ENCODE measurements at places on chromosomes 12 and 14.

- DNase-seq, result peak; percentile 54
These were observed 578 bp downstream of the DCAF5 start for GRCh38 chr14:69152181-69152901.

- no peak for DNase-seq
These were observed 29.5 kb upstream of the MSRB3 start for GRCh38 chr12:65248656-65249633.

- DNase-seq, result peak; percentile 20
These were observed 200.2 kb downstream of the ANO6 start for GRCh38 chr12:45416126-45416525.

DNA sequence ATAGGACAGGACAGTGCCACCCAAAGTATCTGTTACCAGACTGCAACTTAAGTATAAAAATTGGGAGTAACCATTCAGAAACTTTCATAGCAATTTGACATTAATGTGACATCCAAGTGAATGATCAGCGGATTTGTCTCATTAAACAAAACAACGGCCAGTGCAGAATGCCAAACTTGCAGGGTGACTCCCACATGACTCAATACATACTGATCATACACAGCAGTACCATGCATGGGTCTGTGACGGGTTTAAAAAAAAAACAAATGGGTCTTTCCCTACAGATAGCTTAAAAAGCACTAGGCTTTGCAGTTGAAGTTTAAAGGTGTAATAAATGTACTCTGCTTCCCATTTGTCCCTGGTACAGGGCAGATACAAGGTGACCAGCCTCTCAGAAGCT, 116.6 kb downstream of the SLC35F4 start:
- DNase-seq, result peak; percentile 14

DNA sequence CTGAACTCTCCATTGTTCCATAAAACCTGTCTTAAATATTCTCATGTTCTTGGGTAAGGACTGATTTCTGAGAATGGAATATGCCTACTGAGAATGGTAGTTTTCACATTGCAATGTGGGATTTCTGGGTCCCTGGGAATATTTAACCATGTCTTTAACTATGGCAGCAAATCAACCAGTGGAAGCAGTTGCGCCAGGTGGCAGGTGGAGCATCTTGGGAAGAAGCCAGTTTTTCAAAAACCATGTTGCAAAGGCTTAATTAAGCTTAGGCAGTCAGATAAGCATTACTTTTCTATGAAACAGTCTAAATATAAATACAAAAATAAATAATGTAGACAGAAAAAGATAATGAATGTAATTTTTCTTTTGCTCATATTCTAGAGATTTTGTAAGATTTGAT, 448.1 kb downstream of the ADAMTS20 start:
- no peak for DNase-seq

GRCh38 chr12:100031836-100032235, 47.1 kb upstream of the ANKS1B start:
- DNase-seq, result peak; percentile 32

- DNase-seq, result no peak
These were observed 40.2 kb downstream of the CACNA2D4 start for GRCh38 chr12:1878214-1878613.

GRCh38 chr12:32488132-32488531, 88.8 kb downstream of the FGD4 start:
- DNase-seq, result no peak

- DNase-seq, result no peak
These were observed 20.8 kb downstream of the SH2B3 start for GRCh38 chr12:111426344-111427185.

DNA sequence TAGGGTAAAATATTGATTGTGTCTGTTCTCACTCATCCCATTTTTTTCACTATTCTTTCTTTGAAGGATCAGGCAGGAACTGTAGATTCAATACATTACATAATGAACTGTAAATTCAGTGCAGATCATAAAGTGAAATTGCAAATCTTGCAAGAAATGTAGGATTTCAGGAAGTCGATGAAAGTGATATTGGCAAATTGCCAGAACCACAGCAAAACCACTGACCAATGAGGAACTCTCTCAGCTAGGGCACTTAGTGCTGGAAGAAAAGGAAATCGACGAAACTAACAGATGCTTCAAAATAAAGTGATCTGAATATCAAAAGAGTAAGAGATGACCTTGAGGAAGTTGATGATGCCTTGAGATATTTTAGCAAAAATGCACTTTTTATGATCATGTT, 157.6 kb downstream of the AACS start:
- no peak for DNase-seq
